ENCODE measurements at places on chromosomes 16 and 17.

DNA sequence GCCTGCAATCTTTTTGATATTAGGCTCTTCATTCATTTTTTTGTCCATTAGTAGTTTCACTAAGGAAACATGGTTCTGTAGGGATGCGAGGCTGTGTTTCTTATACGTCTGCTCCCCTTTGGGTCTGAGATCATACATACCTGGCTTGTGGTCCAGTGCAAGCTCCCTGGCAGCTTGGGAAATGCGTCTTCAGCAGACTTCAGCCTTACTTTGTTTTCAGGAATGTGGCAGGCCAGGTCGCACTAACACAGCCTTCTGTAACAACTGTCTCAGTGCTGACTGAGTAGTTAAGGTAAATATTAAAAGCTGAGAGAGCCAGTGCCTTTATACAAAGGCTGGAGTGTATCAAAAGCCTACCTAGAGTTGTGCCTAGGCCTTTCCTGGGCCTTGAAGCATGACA lies 970.5 kb upstream of the EEF2KMT start:
- no peak for DNase-seq

GRCh38 chr16:626787-627453 lies 3.9 kb upstream of the WFIKKN1 start:
- DNase-seq, result no peak

- DNase-seq, result no peak
Measured at GRCh38 chr17:12738624-12739023, 50.7 kb upstream of the ARHGAP44 start.

GRCh38 chr16:64196444-64196843 lies 925.4 kb downstream of the CDH11 start:
- no peak for DNase-seq

GRCh38 chr17:51402899-51403298 lies 142.6 kb downstream of the UTP18 start:
- no peak for DNase-seq

- no peak for DNase-seq
Measured at GRCh38 chr16:49437344-49437743, 63.7 kb downstream of the C16orf78 start.

- DNase-seq, result no peak
Measured at GRCh38 chr16:84993926-84994325, 17.4 kb downstream of the ZDHHC7 start.

DNA sequence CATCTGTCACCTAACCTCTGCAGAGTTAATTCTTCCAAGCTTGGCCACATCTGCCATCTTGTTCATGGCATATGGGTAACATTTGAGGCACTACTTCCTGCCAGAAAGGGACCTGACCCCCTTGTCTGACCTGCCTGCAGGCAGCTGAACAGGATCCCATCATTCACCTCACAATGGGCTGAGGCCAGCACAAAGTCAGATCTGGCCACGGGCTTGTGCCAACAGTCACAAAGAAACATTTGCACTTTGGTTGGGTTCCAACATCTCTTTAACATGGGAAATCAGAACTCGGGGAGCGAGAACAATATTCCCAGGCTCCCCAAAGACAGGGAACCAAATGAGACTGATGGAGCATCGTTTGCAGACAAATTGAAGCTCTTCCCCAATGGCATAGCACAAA lies 116.1 kb downstream of the XYLT1 start:
- no peak for DNase-seq

GRCh38 chr16:35485915-35486314 lies 2026.5 kb downstream of the TP53TG3F start:
- no peak for DNase-seq

DNA sequence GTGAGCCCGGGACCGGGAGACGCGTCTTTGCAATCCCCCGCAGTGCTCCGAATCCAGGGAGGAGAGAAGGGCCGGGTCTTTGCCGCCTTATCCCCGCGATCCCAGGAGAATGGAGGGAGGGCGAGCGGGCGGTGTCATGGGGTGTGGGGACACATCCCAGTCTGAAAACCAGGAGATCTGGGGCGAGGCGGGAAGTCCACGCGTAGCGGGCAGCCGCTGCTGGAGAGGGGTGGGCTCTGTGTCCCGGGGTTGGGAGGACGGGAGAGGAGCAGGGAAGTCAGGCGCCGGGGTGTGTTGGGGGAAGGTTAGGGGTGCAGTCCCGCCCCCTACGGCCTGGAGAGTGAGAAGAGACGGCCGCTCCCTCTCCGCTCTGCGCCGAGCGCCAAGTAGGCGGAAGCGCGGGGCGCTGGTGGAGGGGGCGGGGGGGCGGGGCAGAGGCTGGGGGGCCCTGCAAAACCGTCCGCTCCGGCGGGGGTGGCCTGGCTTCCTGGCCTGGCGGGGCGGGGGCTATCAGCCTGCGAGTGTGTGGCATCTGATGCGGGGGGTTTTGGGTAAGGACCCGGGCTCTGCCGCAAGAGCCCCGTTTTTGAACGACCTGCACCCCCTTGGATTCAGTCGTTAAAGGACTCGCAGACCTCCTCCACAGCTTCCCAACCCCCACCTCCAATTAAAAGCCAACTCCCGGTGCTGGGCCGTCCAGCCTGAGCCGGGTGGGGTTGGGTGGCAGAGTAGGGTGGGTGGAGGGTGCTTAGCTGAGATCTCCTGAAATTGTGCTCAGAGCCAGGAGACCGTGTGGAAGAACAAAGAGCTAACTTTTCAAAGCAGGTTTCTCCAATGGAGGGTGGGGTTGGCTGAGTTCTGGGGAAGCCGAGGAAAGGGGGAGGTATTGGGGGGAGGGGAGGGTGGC lies 654 bp downstream of the LASP1 start:
- DNase-seq, result peak; percentile 56

DNA sequence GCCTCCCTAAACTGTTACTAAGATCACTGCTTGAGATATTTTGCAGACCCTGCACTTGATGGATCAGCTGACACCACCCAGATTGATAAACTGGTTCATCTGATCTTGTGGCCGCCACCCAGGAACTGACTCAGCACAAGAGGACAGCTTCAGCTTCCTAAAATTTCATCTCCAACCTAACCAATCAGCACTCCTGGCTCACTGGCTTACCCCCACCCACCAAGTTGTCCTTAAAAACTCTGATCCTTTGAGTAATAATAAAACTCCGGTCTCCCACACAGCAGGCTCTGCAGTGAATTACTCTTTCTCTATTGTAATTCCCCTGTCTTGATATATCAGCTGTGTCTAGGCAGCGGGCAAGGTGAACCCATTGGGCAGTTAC lies 174.8 kb downstream of the UTP18 start:
- peak; percentile 44 for DNase-seq

DNA sequence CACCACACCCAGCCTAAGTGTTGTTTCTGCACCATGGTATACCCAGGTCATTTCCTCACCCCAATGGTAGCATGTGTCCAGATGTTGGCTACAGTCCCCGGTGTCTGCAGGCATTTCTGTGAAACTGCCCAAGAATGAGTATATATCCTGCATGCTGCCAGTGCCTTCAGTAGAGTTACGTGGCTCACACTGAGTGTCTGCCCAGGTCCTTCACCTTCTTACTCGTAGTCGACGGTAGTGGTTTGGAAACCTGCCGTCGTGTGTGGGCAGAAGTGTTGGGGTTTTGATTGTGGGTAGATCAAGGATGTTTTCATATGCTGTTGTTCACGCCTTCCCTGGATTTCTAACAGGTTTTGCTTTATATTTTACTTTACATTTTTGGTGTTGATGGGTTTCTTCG lies 16.8 kb downstream of the TCF25 start:
- DNase-seq, result no peak

- DNase-seq, result peak; percentile 87
Measured at GRCh38 chr16:68668266-68668665, 23.2 kb downstream of the CDH3 start.

DNA sequence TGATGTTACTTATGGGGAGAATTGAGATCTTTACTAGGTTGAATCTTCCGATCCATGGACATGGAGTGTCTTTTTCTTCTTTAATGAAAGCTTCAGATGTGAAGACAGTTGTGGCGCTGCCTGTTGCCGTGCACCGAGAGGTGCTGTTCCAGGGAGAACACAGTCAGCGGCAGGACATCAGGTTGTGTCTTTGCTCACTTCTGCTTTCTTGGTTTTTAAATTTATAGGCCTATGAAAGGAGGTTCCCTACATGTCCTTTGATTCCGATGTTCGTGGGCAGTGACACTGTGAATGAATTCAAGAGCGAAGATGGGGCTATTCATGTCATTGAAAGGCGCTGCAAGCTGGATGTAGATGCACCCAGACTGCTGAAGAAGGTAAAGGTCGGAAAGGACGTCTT lies 49.8 kb downstream of the SEC14L1 start:
- DNase-seq, result no peak

- no peak for DNase-seq
Measured at GRCh38 chr16:22299036-22299435, 1.8 kb downstream of the POLR3E start.

DNA sequence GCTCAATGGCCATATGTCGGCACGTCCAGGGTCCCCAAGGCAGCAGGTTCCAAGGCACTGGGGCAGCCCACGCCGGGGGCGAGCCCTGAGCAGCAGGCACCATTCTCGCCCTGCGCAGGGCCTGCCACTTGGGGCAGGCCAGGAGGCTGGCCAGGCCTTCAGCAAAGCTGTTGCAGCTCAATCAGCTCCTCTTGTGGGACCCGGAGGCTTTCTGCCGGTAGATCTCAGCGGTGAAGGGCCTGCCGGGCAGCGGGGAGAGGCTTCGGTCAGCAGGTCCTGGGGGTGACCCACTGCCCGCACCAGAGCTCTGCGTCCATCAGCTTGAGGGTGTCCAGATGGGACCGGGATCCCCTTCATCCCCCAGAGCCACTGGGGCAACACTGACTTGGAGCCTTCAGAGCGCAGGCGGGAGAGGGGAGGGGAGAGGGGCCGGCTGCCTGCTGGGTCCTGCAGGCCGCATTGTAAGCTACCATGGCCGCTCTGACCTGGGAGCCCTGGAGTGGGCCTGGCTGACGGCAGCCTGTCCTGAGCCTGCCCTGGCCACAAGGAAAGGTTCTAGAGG lies 9.5 kb upstream of the RASD1 start:
- DNase-seq, result no peak

GRCh38 chr16:65667011-65667578 lies 545.2 kb upstream of the CDH11 start:
- no peak for DNase-seq

DNA sequence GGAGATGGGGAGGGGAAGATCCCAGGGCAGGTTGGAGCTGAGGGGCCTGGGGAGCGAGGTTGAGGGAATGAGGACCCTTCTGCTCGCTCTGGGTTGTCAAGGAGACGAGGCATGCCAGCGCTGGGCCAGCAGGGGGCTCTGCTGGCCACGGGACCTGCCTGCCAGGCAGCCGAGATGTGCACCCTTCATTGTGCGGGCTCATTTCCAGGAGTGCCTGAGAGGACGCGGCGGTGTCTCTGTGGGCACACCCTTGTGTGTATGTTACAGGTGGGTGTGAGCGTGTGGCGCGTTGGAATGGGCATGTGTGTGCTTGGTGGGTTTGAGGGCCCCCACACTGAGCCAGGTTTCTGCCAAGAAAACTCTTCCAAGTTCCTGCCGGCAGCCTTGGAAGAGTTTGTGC lies 15.9 kb downstream of the ARHGAP23 start:
- peak; percentile 41 for DNase-seq

- DNase-seq, result no peak
Measured at GRCh38 chr16:85637808-85638647, 24.9 kb downstream of the GSE1 start.

GRCh38 chr17:38317081-38317480 lies 20.1 kb downstream of the MRPL45 start:
- DNase-seq, result no peak

- peak; percentile 52 for DNase-seq
Measured at GRCh38 chr16:11240636-11241473, 15.1 kb downstream of the SOCS1 start.

DNA sequence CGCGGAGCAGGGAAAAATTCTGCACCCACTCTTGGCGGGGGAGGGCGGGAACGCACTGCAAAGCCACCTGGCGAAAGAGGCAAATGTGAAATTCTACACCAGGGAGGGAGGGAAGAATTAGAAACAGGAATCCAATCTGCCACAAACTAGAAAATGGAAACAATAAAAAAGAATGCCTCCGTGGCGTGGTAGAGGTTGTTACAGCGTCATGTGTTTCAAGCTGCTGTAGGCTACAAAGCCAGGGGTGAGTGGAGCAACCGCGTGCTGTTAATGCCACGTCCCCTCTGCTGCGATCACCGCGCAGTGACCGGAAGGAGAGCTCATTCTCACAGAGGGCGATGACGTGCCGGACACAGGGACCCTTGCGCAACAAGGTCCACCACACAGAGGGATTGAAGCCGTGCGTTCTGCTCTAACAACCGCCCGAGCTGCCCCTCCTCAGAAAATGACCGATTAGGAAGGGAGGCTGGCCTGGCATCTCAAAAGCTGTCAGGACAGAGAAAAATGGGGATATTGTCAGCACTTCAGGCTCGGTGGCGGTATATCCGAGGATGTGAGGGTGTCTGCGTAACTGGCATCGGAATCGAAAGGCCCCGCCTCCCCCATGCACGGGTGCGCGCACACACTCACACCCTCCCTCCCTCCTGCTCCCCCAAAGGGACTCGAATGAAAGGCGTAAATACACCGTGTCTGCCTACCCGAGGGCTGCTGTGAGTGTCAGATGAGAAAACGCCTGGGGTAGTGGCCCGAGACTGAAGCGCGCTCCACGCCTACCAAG lies 70.8 kb upstream of the TNRC6C start:
- DNase-seq, result peak; percentile 62

- DNase-seq, result peak; percentile 29
Measured at GRCh38 chr16:69329369-69330285, 761 bp downstream of the PDF start.

- no peak for DNase-seq
Measured at GRCh38 chr16:49600536-49600935, 226.9 kb downstream of the C16orf78 start.

DNA sequence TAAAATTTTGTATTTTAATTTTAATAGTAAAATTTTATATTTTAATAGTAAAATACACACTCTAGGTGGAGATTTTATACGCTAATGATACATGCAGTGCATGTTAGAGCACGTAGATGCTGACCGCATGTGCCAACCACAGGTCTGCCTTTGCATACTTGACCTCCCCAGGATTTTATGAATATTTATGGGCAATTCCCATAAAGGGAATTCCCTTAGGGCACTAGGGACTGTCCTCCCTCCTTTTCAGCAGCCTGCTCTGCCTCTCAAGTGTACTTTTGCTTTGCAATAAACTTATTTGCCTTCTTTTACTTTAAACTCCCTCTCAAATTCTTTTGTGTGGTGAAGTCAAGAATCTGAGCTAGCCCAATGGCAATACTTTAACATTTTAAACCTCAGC lies 217.7 kb upstream of the CDH8 start:
- DNase-seq, result no peak

DNA sequence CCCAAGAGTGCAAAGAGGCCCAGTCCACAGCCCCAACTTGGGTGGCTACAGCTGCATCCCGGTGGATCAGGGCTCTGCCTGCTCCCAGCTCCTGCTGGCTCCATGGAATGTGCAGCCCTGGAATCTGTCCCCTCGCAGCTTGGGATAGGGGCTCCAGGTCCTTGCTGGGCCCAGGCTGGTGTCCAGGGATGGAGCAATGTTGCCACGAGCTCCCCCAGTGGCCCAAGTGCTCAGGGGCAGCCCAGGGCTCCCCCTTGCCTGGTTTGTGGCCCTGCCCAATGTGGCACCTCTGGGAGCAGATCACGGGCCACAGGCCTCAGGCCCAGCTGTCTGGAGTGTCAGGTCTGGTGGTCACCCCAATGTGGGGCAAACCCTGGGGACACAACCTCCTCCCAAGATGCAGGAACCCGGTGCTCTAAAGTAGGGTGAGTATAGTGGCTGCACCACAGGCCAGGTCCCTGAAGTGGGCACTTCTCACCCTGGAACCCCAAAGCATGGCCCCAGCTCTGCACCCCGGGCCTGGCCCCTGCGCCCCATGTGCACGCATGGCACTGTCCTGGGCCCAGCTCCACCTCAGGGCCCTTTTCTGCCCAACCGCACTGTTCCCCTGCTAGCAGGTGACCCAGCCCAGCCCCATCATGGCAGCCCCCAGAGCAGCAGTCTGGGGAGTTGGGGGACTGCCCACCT lies 14.8 kb upstream of the DNAH9 start:
- DNase-seq, result no peak

Measured in T-helper 1 cell (primary cell).